Neural crest cell (in vitro differentiated cells): ENCODE measurements at places on chromosomes 5 and 9.
A peak's percentile ranks its signal among the peaks of the same experiment; 100 is the strongest.

DNA sequence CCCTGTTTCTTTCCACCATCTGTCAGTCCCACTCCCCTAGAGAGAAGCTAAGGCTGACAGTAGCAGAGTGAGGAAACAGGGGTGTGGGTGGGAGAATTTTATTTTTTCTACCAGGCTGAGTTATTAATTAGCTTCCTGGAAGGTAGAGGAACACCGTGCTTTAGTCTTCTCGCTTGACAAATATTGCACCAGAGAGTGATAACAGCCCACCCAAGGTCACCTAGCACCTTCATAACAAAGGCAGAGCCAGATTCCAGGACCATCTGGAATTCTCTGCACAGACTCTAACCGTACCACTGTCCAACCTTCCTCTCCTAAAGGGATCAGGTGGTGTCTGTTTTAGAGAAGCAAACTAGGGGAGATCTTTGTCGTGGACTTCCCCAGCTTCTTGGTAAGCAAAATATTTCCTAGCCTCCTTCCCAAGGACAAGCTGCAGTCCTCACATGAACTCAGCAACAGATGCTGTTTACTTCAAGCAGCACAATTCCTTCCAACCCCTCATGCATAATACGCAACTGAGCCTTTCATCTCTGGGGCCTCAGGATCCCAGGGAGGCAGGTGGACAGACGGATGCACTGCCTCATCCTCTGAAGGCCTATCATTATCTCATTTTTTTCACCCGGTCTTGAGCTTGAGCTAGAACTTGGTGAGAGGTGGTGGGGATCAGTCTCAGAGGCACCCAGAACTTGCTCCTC, 308.7 kb upstream of the BRINP1 start:
- peaks cover 18% of the 10 kb centered on the region for H3K27me3 ChIP-seq
- H3K4me1 ChIP-seq, result no peaks in the 10 kb centered on the region
- no peak overlapping the region for H3K27ac ChIP-seq
- no peaks in the 10 kb centered on the region for H3K36me3 ChIP-seq

DNA sequence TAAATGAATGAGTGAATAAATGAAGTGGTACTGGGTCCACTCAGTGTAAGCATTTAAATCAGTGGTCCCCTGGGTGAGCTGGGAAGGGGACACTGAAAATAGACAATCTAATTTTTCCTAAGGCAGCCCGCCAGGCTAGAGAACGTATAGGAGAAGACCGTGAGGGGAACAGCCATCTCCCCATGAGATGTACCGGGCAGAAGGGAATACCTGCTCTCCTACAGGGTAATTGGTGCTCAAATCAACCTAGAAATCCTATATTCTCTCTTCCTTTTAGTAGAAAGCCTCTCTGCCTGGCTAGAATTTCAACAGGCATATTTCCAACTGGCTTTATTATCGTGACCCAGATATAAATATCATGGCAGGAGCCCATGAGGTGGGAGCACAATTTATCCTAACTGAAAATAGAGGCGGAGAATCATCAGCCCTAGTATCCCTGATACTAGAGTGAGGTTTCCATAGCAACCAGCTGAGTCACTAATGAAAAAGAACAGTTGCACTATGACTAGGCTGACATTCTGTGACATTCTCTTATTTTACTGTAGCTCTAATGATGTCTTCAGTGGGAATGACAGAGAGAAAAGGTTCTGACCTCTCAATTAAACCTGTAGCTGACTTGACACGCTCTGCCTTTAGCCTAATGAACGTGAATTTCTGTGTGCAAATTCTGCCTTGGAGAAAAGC, 96.5 kb upstream of the CAST start:
- no peaks in the 10 kb centered on the region for H3K36me3 ChIP-seq
- no peaks in the 10 kb centered on the region for H3K4me1 ChIP-seq
- no peak for DNase-seq
- no peak overlapping the region for H3K27ac ChIP-seq
- no peak overlapping the region for H3K4me3 ChIP-seq
- H3K27me3 ChIP-seq, result no peaks in the 10 kb centered on the region

DNA sequence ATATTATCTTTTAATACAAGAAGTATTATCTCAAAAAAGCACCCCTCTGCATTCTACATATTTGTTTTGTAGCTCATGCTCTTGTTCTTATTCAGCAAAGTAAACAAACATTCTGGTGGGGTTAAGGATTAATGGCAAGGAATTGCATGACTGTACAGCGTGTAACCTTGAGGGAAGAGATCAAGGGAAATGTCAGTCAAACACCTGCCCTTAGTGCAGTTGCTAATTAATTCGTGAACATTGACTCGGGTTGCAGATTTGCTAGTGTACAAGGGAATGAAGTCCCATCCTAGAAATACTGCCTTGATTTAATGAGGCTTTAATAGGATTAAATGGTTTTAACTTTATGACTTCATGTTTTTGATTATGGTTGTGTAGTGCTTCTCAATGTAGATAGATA, 1758.1 kb downstream of the MAT2B start:
- H3K4me1 ChIP-seq, result peaks cover 1% of the 10 kb centered on the region
- no peak overlapping the region for H3K4me3 ChIP-seq
- no peak for DNase-seq
- H3K27me3 ChIP-seq, result no peaks in the 10 kb centered on the region
- H3K27ac ChIP-seq, result no peak overlapping the region

DNA sequence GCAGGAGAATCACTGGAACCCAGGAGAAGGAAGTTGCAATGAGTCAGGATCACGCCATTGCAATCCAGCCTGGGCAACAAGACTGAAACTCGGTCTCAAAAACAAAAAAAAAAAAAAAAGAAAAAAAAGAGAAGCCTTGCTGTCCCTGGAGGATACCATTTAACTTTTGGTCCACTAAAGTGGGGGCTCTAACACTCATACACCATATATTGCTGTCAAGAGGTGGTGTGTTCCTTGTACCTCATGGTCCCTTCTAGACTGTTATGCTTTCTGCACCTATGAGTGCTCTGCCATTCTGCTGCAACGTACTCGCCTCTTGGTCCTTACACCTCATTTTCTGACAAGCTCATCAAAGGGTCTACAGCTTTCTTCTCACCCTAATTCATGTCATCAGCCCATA, 52.2 kb upstream of the ISOC1 start:
- H3K27ac ChIP-seq, result no peak overlapping the region
- no peaks in the 10 kb centered on the region for H3K36me3 ChIP-seq
- H3K4me1 ChIP-seq, result no peaks in the 10 kb centered on the region
- DNase-seq, result no peak

GRCh38 chr9:101605547-101605946, 10.8 kb upstream of the PPP3R2 start:
- DNase-seq, result no peak
- no peak overlapping the region for H3K4me3 ChIP-seq
- H3K27me3 ChIP-seq, result peaks cover 18% of the 10 kb centered on the region
- no peak overlapping the region for H3K27ac ChIP-seq
- peaks cover 3% of the 10 kb centered on the region for H3K4me1 ChIP-seq

GRCh38 chr5:80668016-80668969, 13.5 kb upstream of the DHFR start:
- H3K4me1 ChIP-seq, result no peaks in the 10 kb centered on the region
- no peak overlapping the region for H3K27ac ChIP-seq
- no peak overlapping the region for H3K4me3 ChIP-seq
- DNase-seq, result no peak
- H3K27me3 ChIP-seq, result no peaks in the 10 kb centered on the region

DNA sequence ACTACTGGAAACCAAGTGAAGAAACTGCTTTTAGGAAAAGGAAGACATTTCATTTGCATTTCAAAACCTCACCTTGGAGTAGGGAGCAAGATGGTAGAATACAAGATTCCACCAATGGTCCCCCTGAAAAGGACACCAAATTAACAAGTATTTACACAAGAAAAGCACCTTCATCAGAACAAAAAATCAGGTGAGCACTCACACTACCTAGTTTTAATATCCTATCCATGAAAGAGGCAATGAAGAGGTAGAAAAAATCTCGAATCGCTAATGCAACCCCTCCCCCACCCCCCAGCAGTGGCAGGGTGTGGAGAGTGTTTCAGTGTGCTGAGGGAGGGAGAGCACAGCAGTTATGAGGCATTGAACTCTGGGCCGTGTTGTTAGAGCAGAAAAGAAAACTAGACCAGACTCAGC, 1397.0 kb upstream of the C9orf72 start:
- no peaks in the 10 kb centered on the region for H3K4me1 ChIP-seq
- no peaks in the 10 kb centered on the region for H3K36me3 ChIP-seq
- H3K27me3 ChIP-seq, result no peaks in the 10 kb centered on the region

DNA sequence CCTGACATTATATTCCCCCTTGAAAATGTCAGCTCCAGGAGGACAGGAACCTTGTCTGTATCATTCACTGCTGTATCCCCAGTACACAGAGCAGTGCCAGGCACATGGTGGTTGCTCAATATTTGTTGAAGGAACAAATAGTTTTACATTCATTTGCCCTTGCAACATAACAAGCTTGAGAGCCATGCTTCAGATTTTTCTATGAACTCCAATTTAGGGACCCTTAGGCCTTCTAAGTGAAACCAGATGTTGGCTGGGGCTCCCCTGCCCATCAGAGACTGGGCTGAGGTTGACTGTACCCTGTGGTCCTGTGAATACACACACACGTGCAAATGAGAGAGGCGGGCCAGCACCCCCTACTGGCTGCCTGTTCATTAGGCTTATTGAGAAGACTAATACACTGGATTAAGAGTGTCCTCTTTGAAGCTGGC, 214.9 kb upstream of the WWC1 start:
- H3K27me3 ChIP-seq, result no peaks in the 10 kb centered on the region
- H3K4me1 ChIP-seq, result peaks cover 5% of the 10 kb centered on the region
- DNase-seq, result peak; percentile 56
- H3K36me3 ChIP-seq, result peaks cover 5% of the 10 kb centered on the region
- H3K4me3 ChIP-seq, result no peak overlapping the region
- H3K27ac ChIP-seq, result no peak overlapping the region

DNA sequence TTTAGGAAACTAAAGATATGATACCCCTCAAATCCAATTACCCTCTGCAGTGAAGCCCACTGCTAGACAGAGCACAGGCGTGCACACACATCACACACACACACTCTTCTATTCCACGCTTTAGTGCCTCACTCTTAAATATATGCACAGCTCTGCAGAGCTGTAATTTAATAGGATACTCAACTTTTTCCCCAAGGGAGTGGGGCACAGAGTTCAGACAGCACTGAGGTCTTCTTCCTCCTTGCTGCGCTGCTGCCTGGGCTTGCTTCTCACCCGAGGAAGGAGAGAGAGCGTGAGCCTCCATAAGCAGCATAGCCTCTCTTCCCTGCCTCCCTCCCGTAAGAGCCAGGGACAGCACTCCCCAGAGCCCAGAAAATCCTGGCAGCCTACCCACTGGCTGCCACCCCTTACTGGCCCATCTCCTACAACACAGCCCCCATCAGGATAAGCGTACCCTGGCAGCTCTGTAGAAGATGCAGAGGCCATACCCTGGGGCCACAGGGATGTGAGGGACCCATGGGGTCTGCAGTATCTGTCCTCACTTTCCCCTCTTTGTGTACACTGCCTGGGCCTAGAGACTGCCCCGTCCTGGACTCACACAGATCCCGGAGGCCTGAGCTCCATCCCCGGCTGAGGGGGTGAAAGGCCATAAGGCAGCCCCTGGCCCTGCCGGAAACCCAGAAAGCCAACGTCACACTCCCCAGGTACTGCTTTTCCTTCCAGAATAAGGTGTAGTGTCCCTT, 102.1 kb downstream of the C5orf15 start:
- no peaks in the 10 kb centered on the region for H3K27me3 ChIP-seq
- peaks cover 19% of the 10 kb centered on the region for H3K4me1 ChIP-seq
- H3K27ac ChIP-seq, result no peak overlapping the region
- no peak for DNase-seq

DNA sequence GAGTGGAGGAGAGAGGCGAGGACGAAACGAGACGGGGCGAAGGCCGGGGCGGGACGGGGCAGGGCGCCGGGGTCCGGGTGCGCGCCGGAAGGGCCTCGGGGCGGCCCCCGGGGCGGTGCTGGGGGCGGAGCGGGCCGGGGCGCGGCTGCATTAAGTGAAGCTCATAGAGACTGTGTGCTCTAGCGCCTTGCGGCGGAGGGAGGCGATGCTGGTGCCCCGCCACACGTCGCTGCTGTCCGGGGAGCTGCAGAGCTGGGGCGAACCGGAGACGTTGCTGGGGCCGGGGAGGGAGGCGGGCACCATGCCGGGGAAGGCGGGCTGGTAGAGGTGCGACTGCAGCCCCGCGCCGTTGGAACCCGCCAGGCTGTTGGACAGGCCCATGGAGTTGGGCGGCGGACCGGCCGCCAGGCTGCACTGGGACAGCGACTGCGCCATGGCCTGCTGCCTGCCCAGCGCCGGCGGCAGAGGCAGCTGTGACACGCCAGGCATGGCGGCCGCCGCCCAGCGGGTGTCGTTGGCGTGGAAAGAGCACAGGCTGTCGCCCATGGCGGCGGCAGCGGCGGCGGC, 8.3 kb downstream of the OTP start:
- peaks cover 16% of the 10 kb centered on the region for H3K4me1 ChIP-seq
- peaks cover 98% of the 10 kb centered on the region for H3K27me3 ChIP-seq
- H3K4me3 ChIP-seq, result peak overlapping the region; percentile 75
- H3K36me3 ChIP-seq, result no peaks in the 10 kb centered on the region
- no peak for DNase-seq

DNA sequence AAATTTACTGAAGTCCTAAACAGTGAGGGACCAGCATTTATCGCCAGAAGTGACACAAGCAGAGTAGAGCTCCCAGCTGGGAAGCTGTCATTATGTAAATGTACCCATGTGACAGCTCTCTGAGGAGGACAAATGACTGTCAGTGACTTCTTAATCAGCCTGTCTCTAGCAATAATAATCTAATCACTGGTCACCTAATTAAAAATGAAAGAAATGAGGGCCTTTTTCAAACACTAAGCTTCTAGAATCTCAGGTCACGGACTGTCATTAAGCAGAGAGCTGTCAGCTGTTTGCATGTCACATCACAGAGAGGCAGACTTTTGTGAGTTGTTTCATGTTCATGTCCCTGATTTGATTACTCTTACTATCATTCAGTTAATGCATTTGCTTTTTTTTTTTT, 77.9 kb upstream of the FBXL17 start:
- H3K4me1 ChIP-seq, result peaks cover 8% of the 10 kb centered on the region
- no peak overlapping the region for H3K27ac ChIP-seq

- H3K4me3 ChIP-seq, result no peak overlapping the region
- H3K36me3 ChIP-seq, result no peaks in the 10 kb centered on the region
- H3K4me1 ChIP-seq, result no peaks in the 10 kb centered on the region
- no peak for DNase-seq
- H3K27ac ChIP-seq, result no peak overlapping the region
Observed at GRCh38 chr5:150058480-150059126, 27.8 kb downstream of the CSF1R start.

GRCh38 chr5:101955891-101956290, 340.2 kb downstream of the SLCO4C1 start:
- no peaks in the 10 kb centered on the region for H3K4me1 ChIP-seq
- no peak overlapping the region for H3K27ac ChIP-seq
- H3K4me3 ChIP-seq, result no peak overlapping the region
- H3K27me3 ChIP-seq, result peaks cover 7% of the 10 kb centered on the region

GRCh38 chr5:179802950-179803562, 3.6 kb downstream of the MGAT4B start:
- DNase-seq, result no peak
- peak overlapping the region; percentile 70 for H3K4me3 ChIP-seq
- H3K27me3 ChIP-seq, result peaks cover 2% of the 10 kb centered on the region
- peaks cover 25% of the 10 kb centered on the region for H3K4me1 ChIP-seq
- H3K27ac ChIP-seq, result no peak overlapping the region
- peaks cover 2% of the 10 kb centered on the region for H3K36me3 ChIP-seq

GRCh38 chr9:27925815-27926214, 352.5 kb upstream of the C9orf72 start:
- no peaks in the 10 kb centered on the region for H3K27me3 ChIP-seq
- no peaks in the 10 kb centered on the region for H3K36me3 ChIP-seq
- H3K4me1 ChIP-seq, result no peaks in the 10 kb centered on the region
- no peak overlapping the region for H3K27ac ChIP-seq
- no peak overlapping the region for H3K4me3 ChIP-seq
- no peak for DNase-seq
